ENCODE measurements at places on chromosomes 13 and 19.
A peak's percentile ranks its signal among the peaks of the same experiment; 100 is the strongest.

GRCh38 chr19:6533746-6534418 is 3.1 kb downstream of the TNFSF9 start:
- no peak for DNase-seq

DNA sequence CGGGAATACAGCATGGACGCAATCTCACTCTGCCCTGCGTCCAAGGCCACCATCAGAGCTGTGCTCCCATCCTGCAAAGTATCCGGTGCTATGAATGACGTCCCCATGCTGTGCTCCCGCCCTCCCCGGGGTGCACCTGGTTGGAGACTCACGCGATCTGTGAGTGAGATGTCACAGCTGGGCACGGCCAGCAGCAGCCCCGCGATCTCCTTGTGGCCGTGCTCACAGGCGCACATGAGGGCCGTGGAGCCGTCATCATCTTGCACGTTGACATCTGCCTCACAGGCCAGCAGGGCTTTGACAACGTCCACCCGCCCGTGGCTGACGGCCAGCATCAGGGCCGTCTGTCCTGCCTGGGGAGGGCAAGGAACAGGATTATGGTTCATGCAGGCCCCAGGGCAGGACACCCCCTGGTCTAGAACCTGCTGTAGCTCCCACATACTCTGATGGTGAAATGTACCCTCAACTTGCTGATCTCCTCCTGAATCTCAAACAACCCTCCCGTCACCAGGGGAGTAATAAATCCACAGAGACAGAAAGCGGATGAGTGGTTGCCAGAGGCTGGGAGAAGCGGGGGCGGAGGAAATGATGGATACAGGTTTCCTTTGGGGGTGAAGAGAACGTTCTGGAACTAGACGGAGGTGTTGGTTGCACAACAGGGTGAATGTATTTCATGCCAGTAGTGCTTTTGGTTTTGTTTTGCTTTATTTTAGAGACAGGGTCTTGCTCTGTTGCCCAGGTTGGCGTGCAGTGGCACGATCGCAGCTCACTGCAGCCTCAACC is 14.5 kb upstream of the SPC24 start:
- peak; percentile 78 for DNase-seq

DNA sequence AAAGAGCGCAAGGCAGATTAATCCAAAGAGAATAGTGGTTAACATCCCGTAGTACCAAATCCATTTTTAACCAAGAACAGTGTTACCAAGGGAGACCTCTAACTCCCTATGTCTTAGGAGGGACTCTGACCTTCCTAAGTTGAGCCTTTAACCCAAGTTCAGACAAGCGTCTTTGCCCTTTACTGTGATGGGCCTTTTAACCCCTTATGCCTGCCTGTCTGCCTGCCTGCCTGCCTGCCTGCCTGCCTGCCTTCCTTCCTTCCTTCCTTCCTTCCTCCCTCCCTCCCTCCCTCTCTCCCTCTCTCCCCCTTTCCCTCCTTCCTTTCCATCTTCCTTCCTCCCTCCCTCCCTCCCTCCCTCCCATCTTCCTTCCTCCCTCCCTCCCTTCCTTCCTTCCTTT is 32.6 kb downstream of the CEACAM1 start:
- no peak for DNase-seq

- DNase-seq = no peak
Observed at GRCh38 chr19:48681127-48681470, 8.3 kb upstream of the NTN5 start.

DNA sequence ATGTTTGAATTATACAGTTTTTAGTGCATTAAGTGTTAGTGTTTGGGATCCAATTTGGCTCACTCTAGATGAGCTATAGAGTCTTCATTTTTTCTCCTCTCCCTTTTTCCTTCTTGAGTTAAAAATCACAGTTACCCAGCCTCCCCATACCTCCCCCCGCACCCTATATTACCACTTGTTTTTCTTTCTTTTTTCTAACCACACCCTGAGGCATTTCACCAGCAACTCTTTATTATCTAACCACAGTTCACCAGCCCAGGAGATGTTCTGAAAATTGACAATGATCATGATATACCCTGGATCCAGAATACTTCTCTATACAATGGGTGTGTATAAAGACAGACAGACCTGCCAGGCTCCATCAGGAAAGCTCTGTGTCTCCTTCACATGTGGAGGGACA is 86.5 kb upstream of the UBL3 start:
- no peak for DNase-seq

- no peak for DNase-seq
Observed at GRCh38 chr13:20132052-20132634, 28.7 kb downstream of the GJA3 start.

- no peak for DNase-seq
Observed at GRCh38 chr19:56270676-56271075, 1.9 kb upstream of the EDDM13 start.

GRCh38 chr19:50602496-50602895 is 34.3 kb upstream of the LRRC4B start:
- no peak for DNase-seq

DNA sequence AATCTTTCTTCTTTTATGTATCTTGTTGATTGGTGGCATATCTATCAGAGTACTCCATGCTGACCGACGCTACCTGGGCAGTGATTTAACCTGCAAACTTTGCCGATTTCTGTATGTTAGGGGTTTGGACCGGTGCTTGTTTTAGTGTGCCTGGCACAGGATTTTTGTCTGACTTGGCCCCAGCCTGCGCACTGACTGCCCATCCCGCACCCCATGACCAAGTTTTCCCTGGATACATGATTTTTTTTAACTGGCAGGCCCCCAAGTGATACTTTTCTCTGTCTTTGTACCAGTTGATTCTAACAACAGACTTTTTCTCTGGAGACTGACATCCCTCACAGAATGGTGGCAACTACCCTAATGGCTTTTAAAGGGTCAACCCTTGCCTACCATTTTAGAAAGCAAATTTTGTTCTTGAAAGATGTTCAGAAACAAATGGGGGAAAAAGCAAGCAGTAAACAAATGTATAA is 69.0 kb upstream of the C1QTNF9B start:
- no peak for DNase-seq

- DNase-seq = peak; percentile 84
Observed at GRCh38 chr19:14147797-14148605, 11.6 kb upstream of the ASF1B start.
